ENCODE measurements at places on chromosomes 2 and 18.

DNA sequence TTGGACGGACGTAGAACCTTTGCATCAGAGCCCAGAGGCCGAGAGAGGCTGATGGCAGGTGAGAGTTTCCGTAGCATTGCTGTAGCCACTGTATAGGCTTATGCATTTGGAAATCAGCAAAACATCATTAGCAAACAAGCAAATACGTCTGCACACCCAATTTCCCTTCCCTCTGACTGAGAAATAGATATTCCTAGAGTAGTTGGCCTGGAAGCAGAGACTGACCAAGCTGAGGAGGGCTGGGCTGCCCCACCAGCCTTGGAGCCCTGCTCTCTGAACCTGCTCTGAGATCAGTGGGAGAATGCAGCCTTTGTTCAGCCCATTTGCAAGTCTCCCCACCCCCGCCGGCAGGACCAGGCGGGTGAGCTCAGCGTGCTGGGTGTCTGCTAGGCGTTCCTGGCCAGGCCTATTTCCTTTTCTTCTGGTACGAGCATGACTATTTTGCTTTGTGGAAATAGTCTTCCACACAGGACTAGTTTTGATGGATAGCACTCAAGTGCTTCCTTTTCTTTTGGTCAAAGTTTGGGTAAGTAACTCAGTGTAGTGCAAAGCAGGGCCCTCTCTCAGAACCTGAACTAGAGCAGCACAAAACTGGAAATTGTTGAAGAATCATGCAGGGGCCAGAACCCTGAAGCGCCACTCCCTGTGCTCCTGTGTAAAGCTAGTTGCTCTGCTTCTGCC lies 21.9 kb upstream of the RNF149 start:
- DNase-seq, result no peak

GRCh38 chr2:224751996-224752698 lies 36.0 kb upstream of the CCDC195 start:
- no peak for DNase-seq

- DNase-seq, result no peak
Measured at GRCh38 chr2:1649103-1650084, 94.9 kb downstream of the PXDN start.

DNA sequence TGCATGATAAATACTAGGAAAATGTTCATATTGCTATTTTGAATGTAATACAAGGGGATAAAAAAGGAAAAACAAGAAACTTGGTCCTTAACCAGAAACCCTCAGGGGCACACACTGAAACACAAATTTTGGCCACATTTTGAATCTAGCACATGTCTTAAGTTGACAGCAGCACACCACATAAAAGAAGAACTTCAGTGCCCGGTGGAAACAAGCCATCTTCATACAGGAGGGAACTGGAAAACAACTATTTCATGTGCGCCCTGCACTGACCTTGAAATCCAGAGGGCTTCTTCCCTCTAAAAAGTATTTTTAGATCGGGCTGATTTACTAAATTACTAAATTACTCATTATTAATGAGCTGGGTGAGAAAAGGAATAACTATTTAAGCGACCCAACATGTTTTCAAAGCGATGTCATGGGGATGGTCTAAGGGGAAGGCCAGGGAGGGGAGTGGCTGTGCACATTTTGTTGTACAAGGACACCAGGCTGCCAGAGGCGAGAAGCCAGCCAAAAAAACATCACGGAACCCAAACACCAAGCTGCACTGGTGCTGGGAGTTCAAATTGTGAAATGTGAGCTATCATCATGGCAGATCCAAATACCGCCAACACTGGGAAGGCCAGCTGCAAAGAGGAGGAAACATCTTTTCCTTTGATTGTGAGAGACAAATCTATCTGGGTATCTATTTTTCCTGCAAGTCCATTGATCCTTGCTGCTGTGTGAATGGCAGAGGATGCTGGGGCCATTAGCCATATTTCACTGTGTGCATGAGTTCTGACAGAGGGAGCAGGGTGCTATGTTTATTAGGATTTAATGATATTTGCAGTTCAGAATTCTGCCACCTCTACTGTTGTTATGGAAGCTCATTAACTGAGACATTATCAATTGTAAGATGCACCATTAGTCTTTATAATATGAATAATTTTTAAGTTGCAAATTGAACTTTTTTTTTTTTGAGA lies 150.7 kb upstream of the LMAN1 start:
- no peak for DNase-seq

- no peak for DNase-seq
Measured at GRCh38 chr2:237572742-237573101, 6.3 kb downstream of the PRLH start.

Measured in hindlimb muscle (tissue), 1 donor.